ENCODE measurements at places on chromosomes 13 and 19.
A peak's percentile ranks its signal among the peaks of the same experiment; 100 is the strongest.

GRCh38 chr19:35561436-35561835 is 2.0 kb downstream of the ATP4A start:
- no peak for DNase-seq

GRCh38 chr13:94419304-94419924 is 60.1 kb downstream of the DCT start:
- DNase-seq: no peak

DNA sequence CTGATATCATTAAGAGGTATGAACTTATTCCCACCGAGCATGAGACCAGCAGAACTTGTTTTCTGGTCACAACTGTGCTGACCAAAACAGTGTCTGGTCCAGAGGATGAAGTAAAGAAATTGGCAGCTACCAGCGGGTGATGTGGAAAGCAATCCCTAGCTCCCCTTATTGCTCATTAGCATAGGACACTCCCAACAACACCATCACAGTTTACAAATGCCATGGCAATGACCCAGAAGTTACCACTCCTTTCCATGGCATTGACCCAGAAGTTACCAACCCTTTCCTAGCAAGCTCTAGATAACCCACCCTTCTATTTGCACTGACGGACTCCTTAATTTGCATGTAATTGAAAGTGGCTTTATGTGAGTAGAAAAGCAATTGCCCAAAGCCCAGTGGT is 1856.1 kb downstream of the OLFM4 start:
- no peak for DNase-seq

DNA sequence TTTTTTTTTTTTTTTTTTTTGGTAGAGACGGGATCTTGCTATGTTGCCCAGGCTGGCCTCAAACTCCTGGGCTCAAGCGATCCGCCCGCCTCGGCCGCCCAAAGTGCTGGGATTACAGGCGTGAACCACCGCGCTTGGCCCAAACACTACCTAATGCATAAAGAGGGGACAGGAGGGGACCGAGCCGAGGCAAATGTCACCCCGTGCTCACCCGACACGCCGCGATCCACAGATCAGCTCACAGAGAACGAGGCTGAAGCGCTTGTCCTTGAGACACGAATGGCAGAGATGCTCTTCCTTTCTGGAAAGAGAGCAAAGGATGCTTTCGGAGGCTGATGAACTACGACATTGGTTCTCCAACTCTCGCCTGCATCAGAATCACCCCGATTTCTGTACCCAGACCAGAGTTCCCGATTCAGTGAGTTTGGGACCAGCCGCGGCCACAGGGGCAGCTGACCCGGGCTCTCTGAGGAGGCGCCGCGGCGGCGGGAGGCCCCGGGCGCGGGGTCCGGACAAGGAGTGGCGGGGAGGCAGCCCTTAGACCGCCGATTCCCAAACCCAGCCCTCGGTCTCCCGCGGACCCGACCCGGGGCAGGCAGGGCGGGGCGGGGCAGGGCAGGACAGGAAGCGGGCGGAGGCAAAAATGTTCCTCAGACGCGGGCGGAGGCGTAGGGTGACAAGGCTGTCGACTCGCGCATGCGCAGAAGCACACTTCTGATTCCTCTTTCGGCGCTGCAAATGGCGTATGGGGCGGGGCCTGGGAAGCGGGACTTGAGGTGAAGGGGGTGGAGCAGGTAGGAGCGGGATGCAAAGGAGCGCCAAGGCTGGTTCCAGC is at the start of gene ZNF699:
TSS of gene ZNF699 (minus strand) at position 700 of the 835 bp plus-strand sequence. CDS start 4,719 bp downstream, outside the sequence.
- DNase-seq: peak; percentile 94

- DNase-seq: no peak
These were observed 166.7 kb upstream of the TSHZ3 start for GRCh38 chr19:31515931-31516330.

- DNase-seq: no peak
These were observed 105.2 kb downstream of the SLITRK6 start for GRCh38 chr13:85693889-85694511.

GRCh38 chr13:49086722-49087121 is 111.0 kb downstream of the FNDC3A start:
- DNase-seq: no peak

DNA sequence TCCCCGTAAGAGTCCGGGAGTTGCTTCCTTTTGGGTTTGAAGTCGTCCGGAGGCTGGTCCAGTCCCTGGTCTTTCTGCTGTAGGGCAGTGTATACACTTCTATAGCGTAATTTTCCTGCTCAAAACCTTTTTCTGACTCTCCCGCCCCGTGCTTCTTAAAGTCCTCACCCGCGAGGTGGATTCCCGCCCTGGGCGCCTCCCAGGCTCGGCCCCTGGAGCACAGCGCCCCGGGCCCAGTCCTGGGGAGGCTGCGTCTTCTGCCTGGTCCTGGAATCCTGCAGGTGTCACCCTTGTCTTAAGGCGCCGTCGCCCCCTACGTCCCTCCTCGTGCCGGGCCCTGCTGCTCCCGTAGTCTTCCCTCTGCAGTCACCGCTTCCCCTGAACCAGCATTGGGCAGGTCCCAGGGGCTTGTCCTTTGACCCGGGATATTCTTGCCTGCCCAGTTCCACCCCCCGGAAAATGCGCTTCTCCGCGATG is 34.4 kb upstream of the ZNF808 start:
- DNase-seq: peak; percentile 6

DNA sequence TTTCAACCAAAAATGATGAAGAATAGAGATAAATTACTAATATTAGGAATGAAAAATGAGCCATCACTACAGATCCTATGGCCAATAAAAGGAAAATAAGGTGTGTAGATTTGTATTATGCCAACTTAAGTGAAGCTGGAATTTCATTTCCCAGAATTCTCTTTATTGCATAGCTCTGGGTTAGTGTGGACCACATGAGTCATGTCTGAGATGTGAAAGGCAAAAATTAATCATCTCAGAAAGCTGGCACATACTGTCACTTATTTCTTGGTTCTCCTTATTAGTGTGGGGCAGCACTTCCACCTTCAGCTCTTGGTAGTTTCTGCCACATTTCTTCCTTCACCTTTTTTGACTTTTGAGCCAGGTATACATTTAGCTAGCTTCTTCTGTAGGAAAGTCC is 82.6 kb downstream of the KATNAL1 start:
- no peak for DNase-seq

GRCh38 chr13:98026457-98026857 is 73.0 kb downstream of the IPO5 start:
- no peak for DNase-seq

DNA sequence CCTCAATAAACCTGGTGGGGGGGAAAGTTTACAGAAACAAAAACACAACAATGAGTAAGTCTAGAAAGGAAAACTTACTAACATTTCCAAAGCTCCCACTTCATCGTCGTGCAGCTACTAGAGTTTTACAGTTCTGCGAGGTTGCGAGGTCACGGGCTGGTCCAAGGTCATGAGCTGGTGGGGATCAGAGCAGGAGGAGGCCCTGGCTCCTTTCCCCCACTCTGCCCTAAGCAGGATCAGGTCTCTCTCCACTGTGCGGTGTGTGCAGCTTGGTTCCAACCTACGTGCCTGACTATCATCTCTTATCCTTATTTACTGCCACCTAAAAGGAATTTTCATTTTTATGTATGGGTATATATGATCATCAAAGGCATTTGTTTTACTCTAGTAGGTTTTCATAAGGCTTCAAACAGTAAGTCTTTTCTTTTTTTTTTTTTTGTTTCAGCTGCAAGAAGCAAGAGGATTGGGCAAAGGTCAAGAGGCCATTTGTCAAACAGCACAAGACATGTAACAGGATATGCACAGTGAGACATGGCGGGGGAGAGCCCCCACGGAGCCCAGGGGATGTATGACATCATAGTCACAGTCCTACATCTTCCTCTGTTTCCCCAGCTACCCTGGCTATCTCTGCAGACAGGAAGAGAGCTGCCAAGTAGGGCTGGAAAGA is 76.6 kb upstream of the POMP start:
- DNase-seq: peak; percentile 43

DNA sequence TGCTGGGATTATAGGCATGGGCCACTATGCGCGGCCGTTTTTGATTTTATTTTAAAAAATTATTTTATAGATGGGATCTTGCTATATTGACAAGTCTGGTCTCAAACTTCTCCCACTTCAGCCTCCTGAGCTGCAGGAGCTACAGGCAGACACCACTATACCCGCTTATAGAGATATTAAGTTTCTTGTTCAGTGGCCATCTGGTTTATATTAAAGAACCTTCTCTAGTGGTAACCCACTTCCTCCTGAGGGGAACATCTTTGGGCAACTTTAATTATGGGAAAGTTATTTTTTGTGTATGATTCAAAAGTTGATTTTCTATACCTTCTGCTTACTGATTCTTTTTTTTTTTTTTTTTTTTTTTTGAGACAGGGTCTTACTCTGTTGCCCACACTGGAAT is 172.7 kb downstream of the KLF5 start:
- DNase-seq: no peak

DNA sequence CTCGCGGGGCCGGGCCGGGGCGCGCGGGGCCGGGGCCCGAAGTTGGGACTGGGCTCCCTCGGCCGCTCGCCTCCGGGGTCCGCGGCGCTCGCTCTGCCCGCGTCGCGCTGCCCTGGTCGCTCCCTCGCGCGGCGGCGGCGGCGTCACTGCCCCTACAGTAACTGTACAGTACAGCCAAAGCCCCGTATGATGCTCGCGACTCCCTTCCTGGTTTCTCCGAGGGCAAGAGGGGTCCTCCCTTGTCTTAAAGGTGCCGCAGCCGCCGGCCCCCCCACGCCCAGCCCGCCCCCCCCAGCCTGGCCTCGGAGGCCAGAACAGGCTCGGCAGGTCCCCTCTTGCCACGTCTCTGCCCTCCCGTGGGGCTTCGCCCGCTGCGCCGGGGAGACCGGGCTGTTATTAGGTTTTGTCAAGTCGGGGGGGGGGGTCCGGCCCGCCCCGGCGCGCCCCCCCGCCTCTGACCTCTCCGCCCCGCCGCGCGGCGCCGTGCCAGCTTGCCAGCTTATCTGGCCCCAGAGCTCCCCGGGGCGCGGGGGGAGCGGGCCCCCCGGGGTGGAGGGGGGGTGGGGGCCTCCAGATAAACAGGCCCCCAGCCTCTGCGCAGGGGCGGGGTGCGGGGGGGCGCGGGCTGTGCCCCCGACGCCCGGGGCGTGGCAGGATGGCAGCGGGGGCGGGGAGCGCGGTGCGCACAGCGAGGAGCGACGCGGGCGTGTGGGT is at the start of gene ZBTB7A:
TSS of gene ZBTB7A (minus strand) at position 218 of the 714 bp plus-strand sequence. CDS start 11,667 bp downstream, outside the sequence.
- DNase-seq: peak; percentile 77
